ENCODE measurements at places on chromosomes 11 and 22. TPM values are rescaled to one million over a fixed set of nuclear protein-coding genes. Genes with fewer than 3 reads are reported as not detected.
A peak's percentile ranks its signal among the peaks of the same experiment; 100 is the strongest.

DNA sequence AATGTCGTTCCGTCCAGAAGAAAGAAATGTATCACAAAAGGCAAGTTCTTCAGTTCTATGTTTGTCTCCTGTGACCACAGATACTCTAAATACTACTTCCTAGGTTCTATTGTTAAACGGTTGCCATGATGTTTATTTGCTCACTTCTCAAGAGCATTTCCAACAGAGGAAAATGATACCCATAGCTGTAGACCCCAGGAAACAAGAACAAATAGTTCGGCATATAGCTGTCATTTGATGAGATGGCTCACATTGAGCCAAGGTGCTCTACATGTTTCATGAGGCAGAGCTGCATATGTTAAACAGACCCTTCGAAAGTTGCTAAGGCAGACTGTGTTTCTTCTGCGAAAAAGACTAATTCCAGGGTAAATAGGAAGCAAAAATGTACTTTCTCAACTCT, 15.4 kb upstream of the ANGPTL5 start:
- DNase-seq = no peak

- DNase-seq = no peak
Observed at GRCh38 chr11:16632295-16633200, 105.9 kb upstream of the C11orf58 start.

DNA sequence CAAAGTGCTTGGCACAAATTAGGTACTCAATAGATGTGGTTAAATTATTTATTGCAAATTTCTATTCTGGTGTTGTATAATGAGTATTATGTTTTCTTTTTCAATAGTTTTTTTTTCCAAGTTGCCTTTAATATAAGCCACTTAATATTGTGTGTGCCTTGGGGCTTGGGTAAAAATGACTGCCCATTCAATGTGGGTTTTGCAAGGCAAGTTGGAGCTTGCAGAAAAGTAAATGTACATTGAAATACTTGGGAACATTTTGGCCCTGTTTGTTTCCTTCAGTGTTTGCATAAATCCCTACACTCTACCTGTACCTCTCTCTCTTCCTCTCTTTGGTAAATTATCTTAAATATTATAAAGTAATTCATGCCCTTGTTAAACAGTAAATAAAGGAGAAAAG, 2.1 kb upstream of the CCDC81 start:
- no peak for DNase-seq

DNA sequence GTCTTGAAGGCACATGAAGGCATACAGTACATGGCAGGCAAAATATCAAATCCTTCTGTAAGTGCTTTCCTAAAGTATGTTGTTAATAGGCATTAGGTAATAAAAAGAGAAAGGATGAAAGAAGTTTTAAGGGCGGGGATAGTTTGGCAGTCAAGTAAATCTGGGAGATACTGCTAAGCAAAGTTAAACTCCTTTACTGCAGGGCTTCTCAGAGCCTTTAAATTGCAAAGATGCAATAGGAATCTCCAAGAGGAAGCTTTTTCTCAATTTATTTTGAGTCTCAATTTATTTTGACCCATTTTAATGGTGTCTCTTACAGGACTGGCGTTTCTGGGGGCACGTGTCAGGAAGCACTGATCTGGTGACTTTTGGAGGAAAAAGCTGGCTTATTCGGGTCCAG, 12.8 kb upstream of the PHF21A start:
- DNase-seq = no peak

DNA sequence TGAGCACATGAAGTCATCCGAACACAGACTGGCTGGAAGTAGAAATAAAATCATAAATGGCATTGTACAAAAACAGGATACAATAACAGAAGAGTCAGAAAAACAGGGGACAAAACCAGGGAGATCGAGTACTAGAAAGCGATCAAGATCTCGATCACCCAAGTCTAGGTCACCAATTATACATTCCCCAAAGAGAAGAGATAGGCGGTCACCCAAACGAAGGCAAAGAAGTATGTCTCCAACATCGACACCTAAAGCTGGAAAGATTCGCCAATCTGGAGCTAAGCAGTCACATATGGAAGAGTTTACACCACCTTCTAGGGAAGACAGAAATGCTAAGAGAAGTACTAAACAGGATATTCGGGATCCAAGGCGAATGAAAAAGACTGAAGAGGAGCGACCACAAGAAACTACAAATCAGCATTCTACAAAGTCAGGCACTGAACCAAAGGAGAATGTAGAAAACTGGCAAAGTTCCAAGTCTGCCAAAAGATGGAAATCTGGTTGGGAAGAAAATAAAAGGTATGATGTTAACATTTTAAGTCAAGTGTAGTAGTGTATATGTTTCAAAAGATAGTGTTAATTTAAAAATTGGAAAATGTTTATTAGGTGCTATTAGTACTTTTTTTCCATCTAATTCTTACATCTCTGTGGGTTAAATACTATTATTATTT, 9.4 kb downstream of the PCF11 start:
- DNase-seq = no peak

DNA sequence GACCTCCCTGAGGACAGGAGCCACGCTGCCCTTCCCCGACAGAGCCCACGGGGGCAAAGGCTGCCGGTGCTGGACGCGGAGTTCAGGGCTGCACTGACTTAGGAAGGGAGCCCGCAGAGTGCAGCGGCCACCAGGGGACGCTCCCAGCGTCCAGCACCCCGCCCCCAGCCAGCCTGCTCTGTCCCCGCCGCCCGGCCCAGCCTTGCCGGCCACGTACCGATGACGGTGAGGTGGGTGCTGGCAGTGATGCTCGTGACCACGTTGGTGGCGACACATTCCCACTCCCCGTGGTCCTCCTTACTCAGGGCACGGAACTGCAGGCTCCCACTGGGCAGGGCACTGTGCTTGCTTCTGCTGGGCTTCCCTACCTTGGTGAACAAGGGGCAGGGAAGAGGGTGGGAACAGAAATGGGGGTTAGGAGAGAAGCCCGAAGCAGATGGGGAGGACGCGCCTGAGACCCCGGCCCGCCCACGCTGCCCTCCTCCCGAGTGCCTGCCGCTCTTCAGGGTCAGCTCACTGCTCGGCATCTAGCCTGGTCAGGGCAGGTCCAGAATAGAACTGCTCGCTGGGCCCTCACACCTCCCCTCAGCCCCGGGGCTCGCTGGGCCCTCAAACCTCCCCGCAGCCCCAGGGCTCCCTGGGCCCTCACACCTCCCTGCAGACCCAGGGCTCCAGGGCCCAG, 25.9 kb downstream of the IGSF9B start:
- no peak for DNase-seq

- DNase-seq = no peak
Observed at GRCh38 chr11:104183593-104183992, 19.6 kb upstream of the PDGFD start.

- DNase-seq = no peak
Observed at GRCh38 chr11:36354221-36355003, 58.3 kb downstream of the PRR5L start.

DNA sequence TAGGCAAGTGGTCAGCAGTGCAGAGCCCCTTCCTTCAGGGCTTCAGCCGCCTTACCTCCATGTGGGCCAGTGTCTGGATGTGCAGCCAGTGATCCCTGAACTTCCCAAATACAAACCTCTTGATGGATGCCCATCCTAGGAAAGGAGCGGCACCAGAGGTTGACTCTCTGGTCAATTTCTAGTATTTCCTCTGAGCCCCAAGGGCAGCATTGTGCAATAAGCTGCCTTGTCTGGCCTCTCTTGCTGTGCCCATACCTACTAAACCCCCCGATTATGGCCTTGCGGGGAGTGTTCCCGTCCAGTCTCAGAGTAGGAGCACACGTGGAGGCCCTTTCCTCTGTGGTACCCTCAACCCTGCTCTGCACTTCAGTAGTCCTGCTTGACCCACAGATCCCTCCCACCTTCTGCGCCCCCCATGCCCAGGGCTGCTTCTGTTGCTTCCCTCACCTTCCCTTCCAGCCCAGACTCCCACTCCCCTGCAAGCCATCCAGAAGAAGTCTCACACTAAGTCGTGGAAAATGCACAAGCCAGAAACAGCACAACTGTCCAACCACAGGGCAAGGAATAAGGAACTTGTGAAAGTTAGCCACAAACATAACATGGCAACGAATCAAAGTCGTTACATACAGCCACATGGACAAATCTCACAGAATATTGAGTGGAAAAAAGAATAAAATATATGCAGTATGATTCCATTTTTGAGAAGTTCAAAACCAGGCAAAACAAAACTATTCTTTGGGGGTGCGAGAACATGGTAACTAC, 39.6 kb upstream of the HORMAD2 start:
- DNase-seq = no peak

Gene WBP2NL
- total RNA-seq = 4.5 TPM

DNA sequence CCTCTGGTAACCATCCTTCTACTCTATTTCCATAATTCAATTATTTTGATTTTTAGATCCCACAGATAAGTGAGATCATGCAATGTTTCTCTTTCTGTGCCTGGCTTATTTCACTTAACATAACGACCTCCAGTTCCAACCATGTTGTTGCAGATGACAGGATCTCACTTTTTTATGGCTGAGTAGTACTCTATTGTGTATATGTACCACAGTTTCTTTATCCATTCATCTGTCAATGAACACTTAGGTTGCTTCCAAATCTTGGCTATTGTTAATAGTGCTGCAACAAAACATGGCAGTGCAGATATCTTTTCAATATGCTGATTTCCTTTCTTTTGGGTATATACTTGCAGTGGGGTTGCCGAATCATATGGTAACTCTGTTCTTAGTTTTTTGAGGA, 286.4 kb upstream of the C11orf87 start:
- DNase-seq = no peak

GRCh38 chr11:116773203-116774097, 663 bp upstream of the BUD13 start:
- no peak for DNase-seq

Gene UBQLN3
- under 0.01 TPM for total RNA-seq

Gene KMT5B
- 116 TPM for total RNA-seq

- DNase-seq = no peak
Observed at GRCh38 chr11:38990139-38990538, 2392.1 kb upstream of the RAG2 start.

DNA sequence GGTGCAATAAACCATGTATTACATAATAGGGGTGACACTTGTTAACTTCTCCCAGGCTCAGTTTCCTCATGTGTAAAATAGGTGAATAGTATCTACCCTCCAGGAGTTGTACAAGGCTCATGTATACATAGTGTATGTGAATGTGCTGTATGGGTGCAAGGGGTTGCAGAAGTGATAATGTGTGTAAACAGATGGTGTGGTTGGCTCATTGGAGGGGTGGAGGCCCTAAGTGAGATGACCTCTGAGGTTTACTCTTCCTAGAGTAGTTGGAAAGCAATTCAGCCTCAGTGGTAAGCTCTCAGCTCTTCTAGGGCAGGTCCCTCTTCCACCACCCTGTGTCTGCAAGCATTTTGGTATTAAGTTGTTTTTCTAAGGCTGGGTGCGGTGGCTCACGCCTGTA, 102.4 kb downstream of the PTPRJ start:
- no peak for DNase-seq

DNA sequence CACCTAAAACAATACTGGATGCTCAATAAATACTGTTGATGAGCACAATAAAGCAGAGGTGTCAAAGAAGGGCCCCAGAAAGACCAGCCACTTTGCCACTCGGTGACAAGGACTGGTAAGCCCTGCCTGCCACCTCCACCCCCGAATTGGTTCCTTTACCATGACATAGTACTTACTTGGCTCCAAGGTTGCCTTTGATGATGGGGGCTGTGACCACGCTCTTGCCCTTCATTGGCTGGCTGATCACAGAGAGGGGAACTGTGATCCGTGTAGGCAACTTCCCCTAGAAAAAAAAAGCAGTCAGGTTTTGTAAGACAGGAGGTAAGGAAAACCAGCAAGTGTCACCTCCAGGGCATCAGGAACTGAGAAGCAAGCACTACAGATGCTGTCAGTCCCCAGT, 29.7 kb downstream of the NFRKB start:
- DNase-seq = no peak

GRCh38 chr11:29534836-29535235, 482.0 kb downstream of the KCNA4 start:
- DNase-seq = no peak

- no peak for DNase-seq
Observed at GRCh38 chr11:5809122-5809519, 397 bp downstream of the OR52N2 start.

DNA sequence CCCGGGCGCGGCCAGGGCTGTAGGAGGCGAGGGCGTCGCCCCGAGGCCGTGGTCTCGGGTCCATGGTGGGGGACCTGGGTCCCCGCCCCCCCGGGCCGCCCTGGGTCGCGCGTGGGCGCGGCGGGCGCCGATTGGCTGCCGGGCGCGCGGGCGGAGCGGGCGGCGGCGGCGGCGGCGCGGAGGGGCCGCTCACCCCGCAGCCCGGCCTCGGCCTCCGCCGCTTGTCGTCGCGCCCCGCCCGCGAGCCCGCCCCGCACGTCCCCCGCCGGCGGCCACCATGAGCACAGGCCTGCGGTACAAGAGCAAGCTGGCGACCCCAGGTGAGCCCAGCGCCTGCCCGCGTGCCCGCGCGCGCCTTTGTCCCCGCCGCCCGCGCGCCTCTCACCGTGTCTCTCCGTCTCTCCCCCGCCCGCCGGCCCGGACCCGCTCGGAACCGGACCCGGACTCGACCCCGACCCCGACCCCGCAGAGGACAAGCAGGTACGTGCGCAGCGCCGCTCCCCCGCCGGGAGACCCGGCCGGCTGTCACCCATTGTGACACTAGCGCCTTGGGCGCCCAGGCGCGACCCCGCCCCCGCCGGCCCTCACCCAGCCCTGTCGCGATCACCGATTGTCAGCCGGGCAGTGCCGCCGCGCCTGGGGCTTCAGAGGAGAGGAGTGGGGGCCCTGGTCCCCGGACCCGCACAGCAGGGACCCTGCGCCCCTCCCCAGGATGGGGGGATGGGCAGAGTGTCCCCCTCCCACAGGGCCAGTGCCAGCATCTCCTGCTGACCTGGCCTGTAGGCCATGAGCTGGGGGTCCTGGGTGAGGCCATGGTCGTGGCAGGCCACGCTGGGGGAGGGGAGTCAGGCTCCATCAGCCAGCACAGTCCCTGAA, at the start of gene SEPTIN5:
Gene SEPTIN5 (plus strand): TSS at position 192 of the 876 bp plus-strand sequence. CDS start 86 bp downstream, at position 278.
- DNase-seq = no peak

GRCh38 chr11:63907808-63908530, 9.0 kb downstream of the RCOR2 start:
- peak; percentile 44 for DNase-seq

DNA sequence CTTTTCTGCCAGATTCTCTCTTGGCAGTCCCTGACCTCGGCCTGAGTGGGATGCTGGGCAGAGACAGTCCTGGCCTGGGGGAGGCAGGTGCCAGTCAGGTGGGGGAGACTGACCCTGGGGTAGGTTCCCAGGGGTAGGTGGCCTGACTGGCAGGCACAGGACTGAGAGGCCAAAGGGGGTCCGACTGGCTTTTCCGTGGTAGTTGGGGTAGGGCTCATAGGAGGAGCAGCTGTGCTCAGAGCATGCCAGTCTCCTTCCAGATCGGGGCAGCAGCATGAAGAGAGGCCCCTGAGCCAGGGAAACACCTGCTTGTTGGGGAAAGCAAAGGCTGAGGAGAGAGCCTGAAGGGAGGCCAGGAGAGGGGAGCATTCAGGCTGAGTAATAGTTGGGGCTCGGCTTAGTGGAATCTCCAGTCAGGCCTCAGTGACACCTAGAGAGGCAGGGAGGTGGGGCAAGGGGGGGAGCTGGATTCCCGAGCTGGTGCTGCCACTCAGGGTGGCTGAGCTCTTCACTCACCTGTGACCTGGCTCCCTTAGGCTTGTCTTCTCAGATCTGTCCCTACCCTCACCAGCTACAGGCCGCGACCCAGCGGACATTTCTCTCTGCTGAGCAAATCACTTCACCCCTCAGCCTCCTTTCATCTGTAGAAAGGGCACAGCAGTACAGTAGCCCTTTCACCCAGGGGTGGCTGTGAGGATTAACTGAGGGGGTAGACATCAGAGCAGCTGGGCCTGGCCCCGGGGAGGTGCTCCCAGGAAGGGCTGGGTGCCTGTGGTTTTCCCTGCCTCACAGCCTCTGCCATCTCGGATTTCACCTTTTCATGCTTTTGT, 26.2 kb downstream of the MCM5 start:
- no peak for DNase-seq

GRCh38 chr11:74024261-74025029, 15.6 kb upstream of the UCP3 start:
- DNase-seq = no peak

Measured in frontal cortex (tissue), 4 donors.